GM03348 (cell line): ENCODE measurements at places on chromosomes 5 and 9.

DNA sequence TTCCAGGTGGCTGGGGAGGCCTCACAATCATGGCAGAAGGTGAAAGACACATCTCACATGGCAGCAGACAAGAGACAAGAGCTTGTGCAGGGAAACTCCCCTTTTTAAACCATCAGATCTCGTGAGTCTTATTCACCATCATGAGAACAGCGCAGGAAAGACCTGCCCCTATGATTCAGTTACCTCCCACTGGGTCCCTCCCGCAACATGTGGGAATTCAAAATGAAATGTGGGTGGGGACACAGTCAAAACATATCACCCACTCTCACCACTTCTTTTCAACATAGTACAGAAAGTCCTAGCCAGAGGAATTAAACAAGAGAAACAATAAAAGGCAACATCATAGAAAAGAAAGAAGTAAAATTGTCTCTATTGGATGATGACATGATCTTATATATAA, 223.4 kb upstream of the SLC24A2 start:
- DNase-seq, result no peak

- no peak for DNase-seq
Observed at GRCh38 chr9:109033941-109034700, 20.8 kb upstream of the CTNNAL1 start.

DNA sequence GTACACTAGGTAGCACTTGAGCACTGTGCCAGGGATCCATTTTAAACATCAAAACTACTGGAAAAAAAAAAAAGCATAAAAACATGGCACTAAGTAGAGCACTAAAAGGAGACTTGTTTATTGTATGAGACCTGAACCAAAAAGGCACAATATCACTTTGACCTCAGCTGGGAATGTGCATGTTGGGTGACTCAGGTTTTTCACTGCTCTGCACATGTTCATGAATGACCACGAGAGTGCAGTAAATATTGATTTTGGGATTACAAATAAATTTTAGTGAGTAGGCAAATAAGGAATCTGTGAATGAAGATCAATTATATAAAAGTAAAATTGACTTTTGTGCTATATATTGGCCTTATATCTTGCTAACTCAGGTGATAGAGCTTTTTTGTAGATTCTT, 11.8 kb downstream of the RMI1 start:
- peak; percentile 29 for DNase-seq

- DNase-seq, result no peak
Observed at GRCh38 chr5:170393958-170394357, 4.8 kb upstream of the KCNMB1 start.

- no peak for DNase-seq
Observed at GRCh38 chr9:114459464-114459863, 45.8 kb downstream of the WHRN start.

DNA sequence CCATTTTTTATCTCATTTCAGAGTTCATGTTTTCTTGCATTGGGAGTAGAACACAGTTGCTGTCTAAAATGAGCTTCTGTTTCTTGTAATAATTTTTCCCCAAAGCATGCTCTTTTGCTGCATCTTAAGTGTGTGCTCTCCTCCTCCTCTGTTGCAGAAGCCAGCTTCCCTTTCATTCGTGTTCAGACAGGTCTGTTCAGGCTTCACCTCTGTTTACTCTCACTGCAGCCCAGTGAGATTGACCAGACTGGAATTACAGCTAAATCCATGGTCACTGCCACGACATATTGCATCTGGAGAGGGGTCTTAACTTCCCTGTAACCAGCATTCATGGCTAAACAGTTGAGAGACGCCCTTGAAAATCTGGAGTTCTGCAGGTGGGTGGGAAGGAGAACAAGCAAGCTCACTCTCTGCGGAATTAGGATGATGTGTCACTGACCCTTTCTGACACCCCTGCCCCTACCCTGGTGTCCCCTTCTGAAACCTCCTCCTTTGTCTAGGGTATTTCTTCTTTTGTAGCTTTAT, 223.2 kb downstream of the FSTL4 start:
- DNase-seq, result no peak

DNA sequence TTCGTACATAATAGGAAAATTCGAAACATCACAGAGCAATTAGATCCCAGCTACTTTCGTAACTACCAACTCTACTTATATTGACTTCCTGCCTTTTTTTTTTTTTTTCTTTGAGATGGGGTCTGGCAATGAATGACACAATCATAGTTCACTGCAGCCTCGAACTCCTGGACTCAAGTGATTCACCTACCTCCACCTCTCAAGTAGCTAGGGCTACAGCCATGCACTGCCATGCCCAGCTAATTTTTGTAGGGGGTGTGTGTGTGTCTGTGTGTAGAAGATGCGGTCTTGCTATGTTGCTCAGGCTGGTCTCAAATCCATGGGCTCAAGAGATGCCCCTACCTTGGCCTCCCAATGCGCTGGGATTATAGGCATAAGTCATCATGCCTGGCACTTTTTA, 5.8 kb upstream of the PAIP2 start:
- DNase-seq, result no peak

DNA sequence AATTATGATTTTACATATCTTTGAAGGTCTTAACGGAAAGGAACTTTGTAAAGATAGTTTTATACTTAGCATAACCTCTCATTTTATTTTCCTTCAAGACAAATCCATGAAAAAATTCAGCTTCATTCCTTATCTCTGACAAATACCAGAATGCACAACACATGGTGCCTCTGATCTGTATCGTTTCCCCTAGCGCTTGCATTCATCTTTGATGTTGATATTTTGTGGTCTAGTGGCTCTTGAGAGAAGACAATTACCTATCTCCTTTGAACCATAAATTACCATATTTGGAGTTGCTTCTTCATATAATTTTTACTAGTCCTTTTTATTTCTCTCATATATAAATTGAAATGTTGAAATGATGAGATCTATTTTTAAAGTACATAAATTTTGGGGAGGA, 551.3 kb downstream of the PDE4D start:
- no peak for DNase-seq

GRCh38 chr5:58925627-58926540, 343.0 kb downstream of the RAB3C start:
- no peak for DNase-seq

GRCh38 chr5:124030043-124030491, 518.1 kb downstream of the CSNK1G3 start:
- DNase-seq, result no peak

DNA sequence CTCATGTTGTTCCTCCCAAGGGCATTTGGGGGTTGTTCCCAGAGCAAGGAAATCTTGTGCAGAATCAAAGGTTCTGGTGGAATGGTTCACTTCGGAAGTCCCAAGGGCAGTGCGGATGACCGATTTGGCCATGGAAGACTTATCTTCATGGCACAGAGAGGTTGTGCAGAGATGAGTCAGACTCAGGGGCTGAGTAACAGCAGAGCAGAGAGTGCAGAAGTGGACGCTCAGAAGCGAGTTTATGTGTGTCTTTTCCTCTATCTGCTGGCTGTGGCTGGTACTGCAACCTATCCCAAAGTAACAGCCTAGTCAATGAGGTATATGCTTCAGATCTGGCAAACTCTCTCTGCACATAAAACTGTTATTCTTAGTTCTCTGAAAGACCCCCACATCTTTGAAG, 118.1 kb downstream of the DPYSL3 start:
- peak; percentile 71 for DNase-seq

- DNase-seq, result no peak
Observed at GRCh38 chr9:137168573-137168903, 1.3 kb downstream of the LRRC26 start.

DNA sequence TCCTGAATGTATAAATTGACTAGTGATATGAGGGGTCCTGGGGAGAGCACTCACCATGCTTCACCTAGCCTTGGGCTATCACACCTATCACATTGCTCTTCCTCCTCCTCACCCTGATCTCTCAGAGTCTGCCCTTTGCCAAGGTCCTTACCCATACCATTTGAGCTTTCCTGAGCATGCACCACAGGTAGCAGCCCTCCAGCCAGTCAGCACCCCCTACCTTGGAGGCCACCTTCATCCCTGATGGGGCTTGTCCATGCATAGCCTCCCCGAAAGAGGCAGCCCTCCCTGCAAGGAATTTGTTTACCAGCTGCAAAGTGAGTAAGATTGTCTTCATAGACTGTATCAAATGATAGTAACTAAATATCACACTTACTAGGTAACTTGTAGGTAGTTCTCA, 83.1 kb downstream of the ALDH7A1 start:
- no peak for DNase-seq

DNA sequence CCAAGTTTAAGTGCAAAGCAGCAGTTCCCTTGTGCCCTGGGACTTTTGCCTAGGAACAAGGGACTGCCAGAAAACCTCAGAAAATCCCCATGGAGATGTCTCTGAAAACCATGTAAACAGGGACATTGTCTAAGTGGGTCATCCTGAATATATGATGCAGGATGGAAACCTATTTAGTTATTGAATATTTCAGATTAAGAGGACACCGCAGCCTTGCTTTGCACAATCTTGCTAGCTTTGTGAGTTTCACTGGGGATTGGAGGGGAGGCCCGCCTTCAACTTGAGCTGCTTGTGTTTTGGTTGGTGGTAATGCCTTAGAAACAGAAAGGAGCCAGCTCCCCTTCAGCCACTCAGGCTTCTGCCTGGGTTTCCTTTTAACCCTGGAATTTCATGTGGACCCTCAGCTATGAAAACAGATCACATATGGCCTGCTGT, 112.8 kb downstream of the C9orf152 start:
- no peak for DNase-seq

DNA sequence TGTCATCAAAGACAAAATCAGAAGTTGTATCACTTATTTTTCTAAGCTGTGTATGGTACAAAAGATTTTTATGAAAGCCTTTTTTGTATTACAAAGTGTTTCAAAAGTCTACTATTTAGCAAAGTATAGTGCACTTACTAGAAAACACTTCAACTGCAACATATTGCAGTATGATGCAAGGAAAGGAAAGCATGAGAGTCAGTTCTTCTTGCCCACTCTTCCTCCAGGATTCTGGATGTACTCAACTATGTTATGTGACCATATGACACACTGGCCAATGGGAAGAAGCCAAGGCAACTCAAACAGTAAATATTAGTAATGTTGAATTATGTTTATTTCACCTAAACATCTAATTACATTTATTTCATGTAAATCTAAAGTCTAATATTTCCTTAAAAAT, 49.5 kb upstream of the TYRP1 start:
- no peak for DNase-seq

DNA sequence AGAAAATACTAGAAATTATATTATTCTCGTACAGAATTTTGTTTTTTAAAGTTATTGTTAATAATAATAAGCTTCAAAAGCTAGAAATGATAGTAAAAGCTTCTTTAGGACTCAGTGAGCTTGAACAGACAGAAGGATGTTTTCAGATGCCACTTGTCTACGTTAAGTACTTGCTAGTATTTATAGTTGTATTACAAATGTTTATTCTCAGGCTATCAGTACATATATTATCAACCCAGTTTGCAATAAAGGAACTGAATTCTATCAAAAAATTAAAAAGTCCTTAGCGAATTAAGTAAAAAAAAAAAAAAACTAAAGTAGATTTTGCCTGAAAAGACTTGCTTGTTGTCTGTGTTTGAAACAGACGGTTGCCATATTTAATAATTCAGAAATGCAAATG, 23.9 kb downstream of the HCN1 start:
- DNase-seq, result no peak

DNA sequence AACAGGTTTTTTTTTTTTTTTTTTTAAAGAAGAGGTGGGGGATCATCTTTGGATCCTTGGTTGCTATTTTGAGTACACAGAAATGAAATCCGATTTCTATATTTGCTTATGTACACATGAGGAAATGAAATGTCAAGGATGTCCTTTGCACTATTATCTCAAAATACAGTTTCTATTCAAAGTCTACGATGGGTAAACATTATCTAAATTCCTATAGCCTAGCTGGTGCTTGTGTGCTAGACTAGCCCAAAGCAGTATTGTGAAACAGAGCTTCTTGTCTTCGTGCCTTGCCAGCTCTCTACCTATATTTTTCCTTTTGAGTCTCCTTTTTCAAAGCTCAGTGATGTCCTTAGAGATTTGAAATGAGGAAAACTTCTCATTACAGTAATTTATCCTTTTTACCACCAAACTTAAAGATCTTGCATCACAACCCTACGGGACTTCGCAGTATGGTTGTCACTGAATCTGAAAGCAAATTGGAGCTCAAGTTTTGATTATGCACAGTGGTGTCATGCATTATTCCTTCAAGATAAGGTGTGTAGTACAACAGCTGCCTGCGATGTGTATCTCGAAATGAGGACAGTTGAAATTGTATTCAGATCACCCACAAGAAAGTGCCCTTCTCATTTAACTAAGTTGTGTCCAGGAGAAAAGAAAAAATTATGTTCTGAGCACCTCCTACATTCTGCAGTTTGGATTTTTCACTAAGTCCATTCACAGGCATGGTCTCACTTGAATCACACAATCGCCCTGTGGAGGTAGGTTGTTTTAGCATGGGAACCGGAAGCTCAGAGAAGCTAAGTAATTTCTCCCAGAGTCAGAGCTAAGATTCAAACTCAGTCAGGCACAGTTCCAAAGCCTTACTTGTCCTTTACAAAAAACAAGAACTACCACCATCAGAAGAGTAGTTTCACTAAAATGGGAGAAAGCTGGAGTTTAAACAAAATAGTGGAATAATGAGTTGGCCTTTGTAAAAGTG, 379.0 kb downstream of the GLIS3 start:
- DNase-seq, result no peak

DNA sequence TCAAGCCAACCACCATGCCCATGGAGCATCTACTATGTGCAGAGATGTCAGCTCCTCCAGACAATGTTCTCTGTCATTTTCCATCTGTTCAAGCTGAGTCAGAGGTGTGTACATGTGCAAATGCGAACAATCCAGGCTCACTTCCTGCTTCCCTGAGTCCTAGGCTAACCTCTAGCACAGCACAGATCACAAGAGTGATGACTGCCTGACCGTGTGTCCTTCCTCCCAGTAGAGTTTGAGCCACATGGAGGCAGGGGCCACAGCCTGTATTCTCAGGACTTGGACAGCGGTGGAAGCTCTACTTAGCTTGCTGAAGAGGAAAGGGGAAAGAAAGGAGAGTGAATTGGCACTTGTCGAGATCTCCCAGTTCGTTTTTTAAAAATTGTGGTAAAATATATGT, 87.2 kb downstream of the KCNIP1 start:
- DNase-seq, result no peak

- no peak for DNase-seq
Observed at GRCh38 chr5:15752663-15753285, 252.8 kb downstream of the FBXL7 start.

- peak; percentile 55 for DNase-seq
Observed at GRCh38 chr9:121222524-121223171, 21.0 kb upstream of the RAB14 start.

- peak; percentile 59 for DNase-seq
Observed at GRCh38 chr9:129932303-129933151, 97.3 kb downstream of the USP20 start.

GRCh38 chr9:127712371-127712770, 3.1 kb downstream of the PTRH1 start:
- DNase-seq, result no peak

GRCh38 chr5:157497875-157498611, 38.0 kb downstream of the NIPAL4 start:
- no peak for DNase-seq

GRCh38 chr5:174920906-174921550, 196.6 kb downstream of the MSX2 start:
- no peak for DNase-seq

- peak; percentile 7 for DNase-seq
Observed at GRCh38 chr5:154962494-154962893, 21.6 kb downstream of the MRPL22 start.

- DNase-seq, result no peak
Observed at GRCh38 chr9:9257999-9258498, 1354.8 kb downstream of the PTPRD start.
